Activated CD4-positive, alpha-beta T cell treated with anti-CD3 and anti-CD28 coated beads for 36 hours (primary cell): ENCODE measurements at places on chromosomes 11 and 22. TPM values are rescaled to one million over a fixed set of nuclear protein-coding genes. Genes with fewer than 3 reads are reported as not detected.

DNA sequence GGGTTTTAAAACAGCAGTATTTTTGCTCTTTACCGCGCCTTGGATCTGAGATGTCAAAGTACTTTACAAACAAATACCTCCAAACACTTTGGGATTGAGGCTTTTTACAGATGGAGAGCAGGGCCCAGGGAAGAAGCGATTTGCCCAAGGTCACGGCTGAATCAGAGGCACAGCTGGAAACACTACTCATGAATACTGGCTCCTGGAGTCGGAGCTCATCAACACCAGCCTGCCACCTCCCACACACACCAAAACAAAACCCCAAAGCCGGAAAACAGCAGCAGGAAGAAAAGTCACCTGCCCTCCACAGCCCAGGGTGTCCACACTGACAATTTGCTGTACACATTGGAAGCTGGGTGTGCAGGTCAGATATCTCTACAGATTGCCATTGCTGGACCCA, 339.4 kb downstream of the CADM1 start:
- no peak for DNase-seq

DNA sequence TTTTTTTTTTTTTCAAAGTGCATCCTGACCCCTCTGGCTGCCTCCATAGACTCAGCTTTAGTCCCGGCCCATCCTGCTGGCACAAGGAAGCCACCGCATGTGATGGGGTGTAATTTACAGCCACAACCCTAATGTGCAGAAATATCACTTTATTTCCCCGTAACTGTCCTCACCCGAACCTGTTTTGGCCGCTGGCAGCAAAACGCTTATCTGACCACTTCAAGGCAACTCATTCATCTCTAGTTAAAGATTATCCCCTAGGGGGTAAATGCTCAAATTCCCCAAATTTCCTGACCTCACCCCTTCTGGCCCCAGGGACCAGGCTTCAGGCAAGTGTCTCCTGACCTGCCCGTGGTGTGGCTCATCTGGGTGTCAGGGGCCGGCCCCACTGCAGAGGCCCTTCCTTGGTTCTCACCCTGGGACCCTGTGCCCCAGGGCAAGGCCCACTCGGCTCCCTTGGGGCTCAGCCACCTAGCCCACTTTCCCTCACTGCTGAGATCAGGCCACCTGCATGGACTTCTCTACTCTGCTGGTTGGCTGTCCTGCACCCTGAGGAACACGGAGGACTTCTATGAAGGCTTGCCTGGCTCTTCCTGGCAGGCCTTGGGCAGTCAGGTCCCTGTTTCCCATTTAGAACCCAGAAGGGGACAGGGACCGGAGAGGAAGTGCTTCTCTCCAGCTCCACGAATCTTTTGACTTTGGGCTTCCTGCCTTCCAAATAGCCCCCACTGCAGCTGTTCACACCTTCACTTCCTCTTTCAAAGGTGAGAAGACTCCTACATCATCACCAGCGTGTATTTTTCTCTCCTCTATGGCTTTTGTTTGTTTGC, 53.3 kb downstream of the WNT11 start:
- no peak for DNase-seq

DNA sequence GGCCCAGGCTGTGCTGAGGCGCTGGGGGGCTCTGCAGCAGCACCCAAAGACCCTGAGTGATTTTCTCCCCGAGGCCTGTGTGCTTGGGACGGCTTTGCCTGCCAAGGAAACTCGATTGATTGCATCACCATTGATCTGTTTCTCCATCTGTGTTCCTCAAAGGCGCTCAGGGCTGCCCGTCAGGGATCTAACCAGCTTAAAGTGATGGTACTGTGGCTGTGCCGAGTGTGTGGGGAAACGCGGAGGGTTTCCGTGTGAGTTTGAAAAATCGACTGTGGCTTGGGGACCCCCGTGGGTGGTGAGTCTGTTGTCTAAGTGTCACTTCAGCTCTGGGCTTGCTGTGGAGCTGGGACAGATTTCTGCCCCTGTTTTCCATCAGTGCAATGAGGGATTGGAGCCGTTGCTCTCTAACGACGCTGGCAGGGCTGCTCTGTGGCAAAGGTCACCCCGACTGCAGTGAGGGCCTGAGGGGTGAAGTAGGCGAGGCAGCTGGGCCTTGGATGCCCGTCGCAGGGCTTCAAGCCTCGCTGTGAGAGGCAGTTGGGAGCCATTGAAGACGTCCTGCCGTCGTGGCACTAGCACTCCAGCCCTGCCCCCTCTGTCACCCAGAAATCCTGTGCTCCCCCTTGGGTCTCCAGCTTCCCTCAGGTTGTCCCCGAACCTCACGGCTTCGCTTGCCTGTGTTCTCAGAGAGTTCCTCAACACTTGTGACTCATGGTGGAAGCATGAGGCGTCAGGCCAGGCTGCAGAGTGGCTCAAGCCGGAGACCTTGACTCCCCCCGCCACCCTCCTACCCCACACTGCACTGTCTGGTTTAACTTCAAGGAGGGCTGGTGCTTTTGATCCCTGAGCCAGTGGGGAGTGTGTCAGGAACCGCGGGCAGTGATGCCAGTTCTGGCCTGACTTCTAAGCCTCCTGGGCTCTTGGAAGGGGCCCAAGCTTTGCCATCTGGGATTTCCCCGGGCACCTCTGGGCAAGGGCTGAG, 21.8 kb downstream of the CACNA1I start:
- DNase-seq = no peak

- peak; percentile 87 for DNase-seq
These were observed at the start of gene PITPNM1 for GRCh38 chr11:67504950-67505581. Gene PITPNM1 (minus strand): TSS chr11:67505363. CDS start chr11:67504180, 1,183 bp downstream.

DNA sequence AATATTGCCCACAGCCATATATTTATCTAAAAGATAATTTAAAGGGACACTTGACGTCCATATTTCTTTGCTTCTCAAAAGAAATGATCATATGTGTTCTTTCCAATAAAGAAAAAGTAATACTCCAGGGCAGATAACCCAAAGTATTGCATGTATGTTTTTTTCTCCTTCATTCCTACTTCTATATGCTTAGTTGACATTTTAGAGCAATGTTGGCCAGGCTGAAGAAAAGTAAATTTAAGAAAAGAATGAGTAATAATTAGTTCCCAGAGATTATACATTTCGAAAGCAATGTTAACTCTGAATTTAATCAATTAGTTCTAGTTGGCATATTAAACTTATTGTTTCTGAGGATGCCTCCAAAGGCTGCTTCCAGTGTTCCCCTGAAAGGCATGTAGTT, 48.2 kb downstream of the DNAJC24 start:
- DNase-seq = no peak

MYEOV gene
- total RNA-seq = not detected

ANO5 gene
- total RNA-seq = 0.05 TPM

B4GAT1 gene
- 6.0 TPM for total RNA-seq

ARHGEF12 gene
- 14.5 TPM for total RNA-seq
